ENCODE measurements at places on chromosomes 12 and 14.

- DNase-seq = no peak
Observed at GRCh38 chr12:100391856-100392255, 35.0 kb downstream of the SLC17A8 start.

- no peak for DNase-seq
Observed at GRCh38 chr14:102949801-102950451, 27.5 kb downstream of the AMN start.

GRCh38 chr12:111451649-111452129 lies 46.0 kb downstream of the SH2B3 start:
- no peak for DNase-seq

GRCh38 chr12:123502163-123502704 lies 31.3 kb downstream of the RILPL1 start:
- no peak for DNase-seq

GRCh38 chr14:46964378-46964777 lies 312.8 kb upstream of the RPL10L start:
- no peak for DNase-seq

GRCh38 chr14:47262801-47263200 lies 412.6 kb downstream of the MDGA2 start:
- no peak for DNase-seq

DNA sequence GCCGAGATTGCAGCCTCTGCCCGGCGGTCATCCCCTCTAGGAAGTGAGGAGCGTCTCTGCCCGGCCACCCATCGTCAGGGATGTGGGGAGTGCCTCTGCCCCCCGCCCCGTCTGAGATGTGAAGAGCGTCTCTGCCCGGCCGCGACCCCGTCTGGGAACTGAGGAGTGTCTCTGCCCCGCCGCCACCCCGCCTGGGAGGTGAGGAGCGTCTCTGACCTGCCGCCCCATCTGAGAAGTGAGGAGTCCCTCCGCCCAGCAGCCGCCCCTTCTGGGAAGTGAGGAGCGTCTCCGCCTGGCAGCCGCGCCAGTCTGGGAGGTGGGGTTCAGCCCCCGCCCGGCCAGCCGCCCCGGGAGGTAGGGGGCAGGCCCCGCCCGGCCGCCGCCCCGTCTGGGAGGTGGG lies 544.0 kb downstream of the CCER1 start:
- no peak for DNase-seq

GRCh38 chr14:92907316-92907911 lies 15.5 kb upstream of the CHGA start:
- DNase-seq = no peak

DNA sequence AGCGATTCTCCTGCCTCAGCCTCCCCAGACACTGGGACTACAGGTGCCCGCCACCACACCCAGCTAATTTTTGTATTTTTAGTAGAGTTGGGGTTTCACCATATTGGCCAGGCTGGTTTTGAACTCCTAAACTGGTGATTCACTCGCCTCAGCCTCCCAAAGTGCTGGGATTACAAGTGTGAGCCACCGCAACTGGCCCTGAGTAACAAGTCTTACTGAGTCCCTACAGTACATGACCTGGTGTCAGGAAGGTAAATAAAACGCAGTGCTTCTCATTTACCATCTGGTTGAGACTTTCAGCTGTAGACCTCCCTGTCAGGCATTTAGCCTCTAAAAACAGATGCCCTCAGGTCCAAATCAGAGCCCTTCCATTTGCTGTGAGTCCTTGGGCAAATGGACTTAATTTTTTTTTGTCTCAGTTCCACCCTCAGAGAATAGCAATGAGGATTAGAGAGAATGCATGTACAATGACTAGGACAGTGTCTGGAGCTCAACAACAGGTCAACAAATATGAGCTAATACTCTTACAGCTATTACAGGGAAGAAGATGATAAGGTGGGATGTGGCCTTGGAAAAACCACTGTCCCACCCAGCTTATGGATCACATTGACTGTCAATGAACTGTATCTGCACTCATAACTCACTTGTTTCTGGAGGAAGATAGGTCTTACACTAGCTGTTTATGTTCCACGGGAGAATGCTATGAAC lies 70.5 kb downstream of the PHLDA1 start:
- DNase-seq = no peak

- no peak for DNase-seq
Observed at GRCh38 chr14:81348061-81348460, 52.1 kb downstream of the STON2 start.

GRCh38 chr12:29957835-29958234 lies 174.1 kb upstream of the TMTC1 start:
- DNase-seq = no peak

- DNase-seq = no peak
Observed at GRCh38 chr14:56073799-56074198, 44.4 kb upstream of the PELI2 start.

DNA sequence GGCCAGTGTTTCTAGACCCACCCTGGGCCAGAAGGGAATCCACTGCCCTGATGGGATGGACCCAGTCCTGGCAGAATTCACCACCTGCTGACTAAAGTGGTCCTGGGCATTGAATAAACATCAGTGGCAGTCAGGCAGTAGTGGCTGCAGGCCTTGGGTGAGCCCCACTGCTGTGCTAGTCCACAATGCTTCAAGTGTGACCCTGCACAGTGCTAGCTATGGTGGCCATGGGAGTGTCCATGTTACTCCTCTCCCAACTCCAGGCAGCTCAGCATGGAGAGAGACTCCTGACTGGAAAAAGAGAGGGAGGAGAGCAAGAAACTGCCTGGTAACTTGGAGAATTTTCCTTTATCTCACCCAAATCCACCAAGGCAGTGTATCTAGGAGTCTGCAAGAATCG lies 17.5 kb upstream of the CSRP2 start:
- no peak for DNase-seq

DNA sequence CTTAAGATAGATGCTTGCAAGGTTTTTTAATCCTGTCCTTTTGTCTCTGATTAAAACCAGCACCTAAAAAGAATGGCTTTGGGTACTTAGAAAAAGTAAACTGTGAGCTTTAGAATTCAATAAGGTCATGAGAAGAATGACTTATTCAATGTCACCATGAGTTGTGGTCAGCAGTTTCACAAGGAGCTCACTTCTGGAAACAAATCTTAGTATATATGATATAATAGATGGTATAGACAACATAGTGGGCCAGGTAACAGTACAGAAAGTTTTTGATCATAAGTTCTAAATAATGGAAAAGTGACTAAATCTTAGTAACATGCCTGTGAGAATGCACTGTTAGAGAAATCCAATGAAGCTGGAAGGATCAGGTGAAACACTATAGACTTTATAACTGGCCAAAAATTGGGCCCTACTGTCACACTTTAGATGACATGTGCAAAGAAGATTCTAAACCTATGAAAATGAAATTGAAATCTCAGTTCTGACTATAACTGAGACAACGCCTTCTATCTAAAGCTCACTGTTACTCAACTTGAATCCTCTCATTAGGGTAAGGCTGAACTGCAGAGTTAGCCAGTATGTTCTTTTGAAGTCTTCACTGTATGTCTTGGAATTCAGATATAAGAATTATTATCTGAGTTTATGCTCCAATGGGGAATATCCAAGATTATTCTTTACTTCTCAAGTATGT lies 42.4 kb upstream of the RAD51AP1 start:
- DNase-seq = no peak

DNA sequence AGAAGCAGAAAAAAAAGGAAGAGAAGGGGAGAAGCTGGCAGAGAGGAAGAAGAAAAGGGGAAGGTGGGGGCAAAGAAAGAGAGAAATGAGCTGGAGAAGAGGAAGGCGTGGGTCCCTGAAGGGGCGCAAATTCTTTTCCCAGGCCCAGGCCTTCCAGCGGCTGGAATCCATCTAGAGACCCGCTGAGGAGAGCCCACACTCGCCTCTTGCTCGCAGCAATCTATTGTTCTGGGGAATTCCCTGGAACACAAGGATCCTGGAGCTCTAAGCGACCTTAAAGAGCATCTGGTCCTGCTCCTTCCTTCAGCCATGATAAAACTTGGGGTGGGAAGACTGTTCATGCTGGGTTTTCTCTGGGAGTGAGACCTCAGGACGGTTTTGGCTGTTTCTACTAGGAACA lies 41.2 kb upstream of the FKBP4 start:
- DNase-seq = no peak

- DNase-seq = no peak
Observed at GRCh38 chr12:50276912-50277671, 6.2 kb downstream of the LIMA1 start.

DNA sequence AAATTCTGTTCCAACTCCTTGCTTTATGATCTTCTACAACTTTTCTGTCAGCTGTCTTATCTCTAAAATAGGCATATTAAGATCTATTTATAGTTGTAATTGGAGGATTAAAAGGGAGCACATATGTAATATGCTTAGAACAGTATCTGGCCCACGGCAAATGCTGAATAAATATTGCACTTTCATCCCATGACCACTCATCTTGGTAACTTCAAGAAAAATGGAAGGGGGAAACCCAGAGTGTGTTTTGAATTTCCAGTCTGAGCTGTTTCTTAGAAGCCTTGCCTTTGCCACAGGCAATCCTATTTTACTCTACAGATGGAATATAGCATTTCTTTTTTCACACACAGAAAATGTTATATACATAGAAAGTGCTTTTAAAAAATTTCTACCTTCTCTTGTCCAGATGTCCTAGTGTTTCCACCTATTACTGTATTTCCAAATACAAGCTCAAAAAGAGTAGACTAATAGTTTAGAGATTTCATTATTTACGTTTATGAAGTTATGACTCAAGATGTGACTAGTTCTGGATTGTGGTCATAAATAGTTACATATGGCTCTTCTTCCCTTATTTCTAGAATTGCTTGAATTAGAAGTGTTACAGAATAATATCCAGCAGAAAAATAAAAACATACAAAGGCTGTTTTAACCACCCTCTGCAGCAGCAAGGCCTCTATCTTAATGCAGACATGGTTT lies 6.2 kb upstream of the STXBP6 start:
- DNase-seq = no peak
